ACHN (cell line): ENCODE measurements at places on chromosomes 11 and 22.

DNA sequence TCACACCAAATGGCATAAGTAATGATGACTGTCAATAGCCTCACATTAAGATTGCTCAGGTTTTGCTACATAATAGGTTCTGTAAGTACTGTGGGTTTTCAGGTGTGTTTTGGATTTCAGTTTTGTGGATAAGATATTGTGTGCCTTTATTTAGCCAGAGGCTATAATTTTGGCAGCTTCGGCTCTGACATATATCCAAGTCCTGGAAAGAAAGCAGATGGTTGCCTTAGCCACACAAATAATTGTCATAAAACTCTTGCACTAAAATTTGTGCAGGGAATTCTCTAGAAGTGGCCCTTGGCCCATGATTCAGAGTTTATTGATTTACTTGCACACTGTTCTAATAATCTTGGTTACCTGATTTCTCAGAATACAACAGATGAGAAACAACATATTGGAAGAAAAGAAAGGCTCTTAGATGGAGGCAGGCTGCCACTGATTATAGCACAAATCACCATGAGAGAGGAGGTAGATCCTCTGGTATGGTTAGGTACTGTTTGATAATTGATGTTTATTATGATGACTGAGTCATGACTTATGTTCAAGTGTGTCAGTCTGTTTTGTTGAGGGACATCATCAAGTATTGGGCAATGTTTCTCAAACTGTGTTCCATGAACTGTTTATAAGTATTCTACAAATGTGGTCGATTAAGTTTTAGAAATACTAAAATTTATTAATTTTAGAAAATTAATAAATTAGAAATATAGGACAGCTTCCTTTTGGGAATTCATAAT is 9.6 kb downstream of the REXO2 start:
- no peak for DNase-seq

DNA sequence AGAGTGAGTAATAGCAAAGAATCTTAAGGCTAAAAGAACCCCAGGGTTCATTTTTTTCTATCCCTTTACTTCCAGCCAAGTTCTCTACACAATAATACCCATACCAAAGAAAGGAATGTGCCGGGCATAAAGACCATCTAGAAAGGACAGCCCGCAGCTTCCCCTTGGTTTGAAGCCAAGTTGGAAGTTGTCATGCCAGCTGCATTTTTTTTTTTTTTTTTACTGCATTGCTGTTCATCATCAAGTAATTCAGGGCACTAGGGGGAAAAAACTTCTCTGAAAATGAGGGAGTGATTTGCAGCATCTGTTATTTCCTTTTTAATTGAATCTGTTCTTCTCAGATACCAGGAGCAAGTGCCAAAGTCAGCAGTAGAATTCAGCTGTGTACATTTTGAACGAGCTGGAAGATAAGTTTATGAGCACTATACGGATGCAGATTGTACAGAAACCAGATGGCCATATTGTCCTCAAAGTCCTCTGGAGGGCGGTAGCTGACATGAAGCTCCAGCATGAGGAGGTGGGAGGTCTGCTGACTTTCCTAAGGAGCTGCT is 56.4 kb downstream of the UBASH3B start:
- DNase-seq = no peak

DNA sequence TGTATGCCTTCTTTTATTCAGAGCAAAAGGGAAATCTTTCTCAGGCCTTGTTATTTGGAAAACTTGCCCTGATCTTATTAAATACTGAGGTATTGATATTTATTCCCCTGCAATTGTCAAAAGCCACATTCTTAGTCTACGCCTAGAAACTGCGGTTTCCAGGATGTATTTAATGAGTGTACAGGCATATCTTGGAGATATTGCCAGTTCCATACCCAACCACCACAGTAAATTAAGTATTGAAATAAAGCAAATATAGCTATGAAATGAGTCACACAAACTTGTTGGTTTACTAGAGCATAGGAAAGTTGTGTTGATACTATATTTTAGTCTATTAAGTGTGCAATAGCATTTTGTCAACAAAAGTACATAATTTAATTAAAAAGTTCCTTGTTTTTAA is 152.7 kb upstream of the CCDC179 start:
- DNase-seq = no peak

DNA sequence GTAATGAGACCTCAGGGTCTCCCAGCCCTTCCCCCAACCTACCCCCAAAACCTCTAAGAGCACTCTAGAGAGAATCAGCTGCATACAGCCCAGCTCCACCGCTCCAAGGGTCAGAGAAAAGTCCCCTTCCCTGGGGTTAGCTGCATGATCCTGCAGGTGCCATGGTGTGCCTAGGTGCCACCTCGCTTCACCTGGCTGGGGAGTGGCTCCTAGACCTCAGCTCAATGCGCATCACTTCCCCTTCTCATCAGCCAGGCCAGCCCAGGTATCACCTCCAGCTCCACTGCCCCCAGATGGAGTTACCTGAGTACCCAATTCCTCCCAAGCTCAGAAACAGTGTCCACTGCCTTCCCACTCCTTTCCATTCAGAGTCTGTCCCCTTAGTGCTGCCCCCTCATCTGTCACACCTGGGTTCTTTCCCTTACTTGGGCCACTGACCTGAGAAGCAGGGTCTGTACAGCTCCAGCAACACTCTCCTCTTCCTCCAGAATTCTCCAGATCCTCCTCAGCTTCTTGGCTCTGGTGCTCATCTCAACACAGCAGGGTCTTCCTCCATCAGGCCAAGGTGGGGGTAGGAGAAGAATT is 1.3 kb downstream of the STARD10 start:
- no peak for DNase-seq

- no peak for DNase-seq
These were observed 42.0 kb downstream of the CD82 start for GRCh38 chr11:44607319-44607962.

GRCh38 chr11:85626496-85626895 is 648 bp downstream of the DLG2 start:
- DNase-seq = no peak

DNA sequence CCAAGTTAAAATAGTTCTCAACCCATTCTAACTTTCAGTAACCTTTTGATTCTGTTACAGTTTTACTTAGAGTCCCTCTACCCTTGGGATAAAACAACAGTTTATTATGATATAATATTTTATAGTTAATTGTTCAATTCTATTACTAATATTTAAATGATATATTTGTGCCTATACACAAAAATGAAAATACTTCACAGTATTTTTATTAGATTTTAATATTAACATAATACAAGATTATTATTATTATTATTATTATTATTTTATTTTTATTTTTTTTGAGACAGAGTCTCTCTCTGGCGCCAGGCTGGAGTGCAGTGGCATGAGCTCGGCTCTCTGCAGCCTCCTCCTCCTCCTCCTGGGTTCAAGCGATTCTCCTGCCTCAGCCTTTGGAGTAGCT is 416.7 kb downstream of the NTM start:
- DNase-seq = no peak

- DNase-seq = no peak
These were observed 22.9 kb upstream of the FGF3 start for GRCh38 chr11:69841859-69842698.

- DNase-seq = no peak
These were observed 463.9 kb downstream of the NELL1 start for GRCh38 chr11:21133244-21133643.

- DNase-seq = no peak
These were observed 34.5 kb upstream of the SEZ6L start for GRCh38 chr22:26134654-26135330.

- no peak for DNase-seq
These were observed 6.6 kb downstream of the SERHL2 start for GRCh38 chr22:42560381-42560780.

GRCh38 chr22:46634011-46634699 is 14.0 kb downstream of the GRAMD4 start:
- DNase-seq = no peak

- peak; percentile 56 for DNase-seq
These were observed 824 bp upstream of the CBX6 start for GRCh38 chr22:38872831-38873248.

DNA sequence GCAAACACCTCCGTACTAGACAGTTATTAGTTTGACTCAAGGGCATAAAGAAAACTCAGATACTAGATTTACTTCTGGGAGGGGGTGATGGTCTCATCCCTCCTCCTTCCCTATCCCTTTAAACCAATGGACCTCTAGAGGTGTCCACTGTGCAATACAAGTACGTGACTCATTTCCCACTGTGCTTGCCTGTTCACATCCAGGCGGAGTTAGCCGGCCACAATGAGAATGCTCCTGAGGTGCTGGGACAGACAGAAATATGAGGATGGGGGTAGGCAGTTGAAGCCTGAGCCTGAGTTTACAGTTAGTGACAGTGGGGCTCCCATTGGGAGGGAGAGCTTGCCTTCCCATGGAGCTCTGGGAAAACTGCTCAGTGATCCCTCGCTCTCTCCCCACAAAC is 8.4 kb upstream of the PMM1 start:
- DNase-seq = peak; percentile 72

DNA sequence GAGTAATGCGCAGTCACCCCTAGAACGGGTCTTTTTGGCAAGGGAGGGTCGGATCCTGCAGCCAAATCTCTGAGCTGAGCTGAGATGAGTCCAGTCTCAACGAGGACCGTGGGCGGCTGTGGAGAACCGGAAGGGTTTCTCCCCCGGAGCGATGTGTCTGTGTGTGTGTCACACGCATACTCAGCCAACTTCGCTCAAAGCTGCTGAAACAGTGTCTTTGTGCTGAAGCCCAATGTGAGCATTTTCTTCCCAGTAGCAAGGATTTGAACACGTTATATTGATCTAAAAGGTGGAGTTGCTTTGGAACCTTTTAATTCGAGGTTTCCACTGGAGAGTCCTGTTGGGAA is 1.4 kb upstream of the CELSR1 start:
- DNase-seq = peak; percentile 33

- DNase-seq = no peak
These were observed 2.4 kb downstream of the FUT4 start for GRCh38 chr11:94546162-94546470.

DNA sequence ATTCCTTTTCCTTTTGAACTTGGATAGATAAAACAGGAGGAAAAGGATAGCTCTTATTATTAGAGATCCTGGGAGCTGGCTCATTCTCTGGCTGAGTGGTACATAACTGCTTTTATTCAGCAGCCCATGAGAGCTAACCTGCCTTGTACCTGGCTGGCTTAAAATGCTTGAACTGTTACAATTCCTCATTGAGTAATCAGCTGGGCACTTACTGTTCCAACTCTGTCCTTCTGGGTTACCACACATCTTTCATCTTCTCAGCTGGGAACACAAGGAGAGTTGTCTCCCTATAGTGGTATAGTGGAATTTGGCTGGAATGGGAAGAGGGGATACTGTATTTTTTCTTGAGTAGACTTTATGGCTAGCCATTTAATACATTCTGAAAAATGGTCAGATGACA is 39.8 kb upstream of the SPTBN2 start:
- no peak for DNase-seq

- DNase-seq = peak; percentile 8
These were observed 7.8 kb upstream of the MMP3 start for GRCh38 chr11:102850973-102851745.

GRCh38 chr11:29309992-29310391 is 706.8 kb downstream of the KCNA4 start:
- no peak for DNase-seq

- DNase-seq = no peak
These were observed 71.5 kb downstream of the TYR start for GRCh38 chr11:89249196-89249595.

DNA sequence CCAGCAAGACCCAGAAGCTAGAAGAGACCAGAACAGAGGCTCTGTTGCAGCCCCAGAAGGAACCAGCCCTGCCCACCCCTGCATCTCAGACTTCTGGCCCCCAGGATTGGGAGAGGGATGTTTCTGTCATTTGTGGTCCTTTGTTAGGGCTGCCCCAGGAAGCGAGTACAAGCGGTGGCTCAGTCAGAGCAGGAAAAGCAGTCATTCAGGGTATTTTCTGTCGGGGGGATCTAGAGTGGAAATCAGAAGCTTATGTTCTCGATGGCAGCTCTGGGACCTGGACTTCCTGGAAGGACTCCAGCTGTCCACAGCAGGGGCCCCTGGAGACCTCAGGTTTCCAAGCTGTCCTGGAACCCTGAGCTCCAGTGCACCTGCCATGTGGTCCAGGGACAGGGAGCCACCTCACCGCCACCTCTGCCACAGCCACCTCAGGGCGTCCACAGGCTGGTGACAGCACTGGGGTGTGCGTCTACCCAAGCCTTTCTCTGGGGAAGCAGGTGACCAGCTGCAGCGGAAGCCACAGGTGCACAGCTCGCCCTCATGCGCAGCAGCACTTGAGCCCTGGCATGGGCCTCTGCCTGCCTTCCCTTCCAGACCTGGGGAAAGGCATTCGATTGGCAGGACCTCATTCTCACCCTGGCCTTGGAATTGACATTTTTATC is 2.6 kb downstream of the KRTAP5-5 start:
- no peak for DNase-seq

GRCh38 chr11:86148345-86148747 is 79.5 kb upstream of the PICALM start:
- DNase-seq = no peak

DNA sequence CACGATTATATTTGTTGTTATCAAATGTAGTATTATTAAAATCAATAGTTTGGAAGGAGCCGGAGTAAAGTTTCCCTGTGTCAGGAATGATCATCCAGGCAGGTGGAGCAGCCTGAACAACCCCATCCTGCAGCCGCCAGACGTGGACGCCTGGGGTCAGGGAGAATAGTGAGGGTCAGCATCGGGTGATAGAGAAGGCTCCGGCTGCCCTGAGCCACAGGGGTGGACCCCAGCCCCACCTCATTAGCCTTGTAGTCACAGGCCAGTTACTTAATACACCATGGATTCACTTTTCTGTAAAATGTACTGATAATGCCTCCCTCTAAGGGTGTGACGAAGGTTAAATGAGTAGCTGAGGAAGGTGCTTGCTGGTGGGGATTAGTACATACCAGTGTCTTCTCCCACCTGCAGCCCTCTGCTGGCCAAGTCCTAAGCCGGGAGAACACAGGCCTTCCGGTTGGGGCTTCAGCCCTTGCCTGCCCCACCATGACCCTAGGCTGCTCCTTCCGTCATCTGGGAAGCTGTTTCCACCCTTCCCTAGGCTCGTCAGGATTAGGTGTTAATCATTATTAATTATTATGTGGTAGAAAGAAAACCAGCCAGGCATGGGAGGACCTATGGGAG is 14.9 kb downstream of the TMEM121B start:
- no peak for DNase-seq

DNA sequence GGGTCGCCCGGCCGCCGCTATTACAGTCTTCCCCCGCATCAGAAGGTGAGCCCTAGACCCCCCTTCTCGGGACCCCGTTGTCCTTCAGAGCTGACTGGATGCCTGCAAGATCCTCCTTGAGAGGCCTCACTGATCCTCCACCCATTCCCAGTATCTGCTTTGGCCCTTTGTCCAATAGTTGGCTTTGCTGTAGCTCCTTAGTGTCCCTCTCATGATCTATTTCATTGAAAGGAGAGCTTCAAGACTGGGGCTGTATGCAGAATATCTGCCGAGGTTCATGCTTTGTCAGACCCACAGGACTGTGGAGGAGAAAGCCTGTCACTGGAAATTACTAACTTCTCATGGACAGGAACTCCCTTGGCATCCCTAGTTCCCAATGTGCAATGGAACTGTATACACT is 499 bp downstream of the DLAT start:
- peak; percentile 10 for DNase-seq

- DNase-seq = peak; percentile 17
These were observed 700 bp upstream of the STX3 start for GRCh38 chr11:59754494-59754858.

- no peak for DNase-seq
These were observed 57.6 kb downstream of the APOL3 start for GRCh38 chr22:36102995-36103394.
